ENCODE measurements at places on chromosomes 2 and 18. TPM values are rescaled to one million over a fixed set of nuclear protein-coding genes. Genes with fewer than 3 reads are reported as not detected.
A peak's percentile ranks its signal among the peaks of the same experiment; 100 is the strongest.

The CRYBA2 gene
- not detected for total RNA-seq

The NFATC1 gene
- total RNA-seq, result 1.8 TPM

The CYP27C1 gene
- total RNA-seq, result 1.8 TPM

The TDRD15 gene
- total RNA-seq, result not detected

The OTOF gene
- not detected for total RNA-seq

The ABCA12 gene
- 14.2 TPM for total RNA-seq

The MROH2A gene
- total RNA-seq, result 0.52 TPM

The TP53I3 gene
- total RNA-seq, result 102 TPM

DNA sequence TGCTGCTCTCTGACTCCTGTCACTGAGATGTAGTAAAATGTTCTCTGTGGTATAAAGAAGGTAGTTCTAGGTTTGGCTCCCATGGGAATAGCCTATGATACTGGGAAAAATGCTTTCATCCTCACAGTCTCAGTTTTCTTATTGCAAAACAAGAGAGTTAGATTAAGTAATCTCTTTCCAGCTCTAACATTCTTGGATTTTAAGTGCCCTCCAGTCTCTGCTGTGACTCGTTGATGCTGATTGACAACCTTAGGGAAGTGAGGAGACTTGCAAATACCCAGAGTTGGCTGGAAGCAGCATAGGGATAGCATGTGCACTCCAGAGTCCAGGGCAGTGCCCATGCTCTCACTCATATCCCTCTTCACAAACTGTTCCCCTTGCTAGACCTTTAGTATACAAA, 534.9 kb downstream of the SLC4A3 start:
- ATAC-seq, result no peak

- ATAC-seq, result no peak
Measured at GRCh38 chr18:34158881-34159690, 65.6 kb downstream of the NOL4 start.

DNA sequence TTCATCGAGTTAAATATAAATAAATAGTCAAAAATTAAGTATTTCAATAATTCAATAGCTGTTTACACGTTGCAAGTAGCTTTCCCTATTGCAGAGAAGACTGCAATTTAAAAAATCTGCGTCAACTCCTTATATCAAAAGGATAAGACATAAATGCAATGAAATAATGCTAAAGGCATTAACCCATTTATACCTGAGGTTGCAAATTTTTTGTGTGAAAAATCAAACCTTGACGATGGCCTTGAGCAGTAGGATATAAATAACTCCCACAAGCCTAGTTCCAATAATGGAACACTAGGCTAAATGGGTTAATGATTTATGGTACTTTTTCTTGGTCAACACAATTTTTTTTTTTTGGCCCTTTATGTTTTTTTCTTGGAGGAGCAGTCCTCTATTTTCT, 76.4 kb upstream of the CDKL4 start:
- no peak for ATAC-seq

GRCh38 chr2:58541511-58541910, 300.4 kb upstream of the FANCL start:
- ATAC-seq, result no peak

GRCh38 chr2:238504181-238504931, 77.6 kb downstream of the ASB1 start:
- no peak for ATAC-seq

GRCh38 chr18:41618147-41618546, 336.9 kb upstream of the PIK3C3 start:
- no peak for ATAC-seq

DNA sequence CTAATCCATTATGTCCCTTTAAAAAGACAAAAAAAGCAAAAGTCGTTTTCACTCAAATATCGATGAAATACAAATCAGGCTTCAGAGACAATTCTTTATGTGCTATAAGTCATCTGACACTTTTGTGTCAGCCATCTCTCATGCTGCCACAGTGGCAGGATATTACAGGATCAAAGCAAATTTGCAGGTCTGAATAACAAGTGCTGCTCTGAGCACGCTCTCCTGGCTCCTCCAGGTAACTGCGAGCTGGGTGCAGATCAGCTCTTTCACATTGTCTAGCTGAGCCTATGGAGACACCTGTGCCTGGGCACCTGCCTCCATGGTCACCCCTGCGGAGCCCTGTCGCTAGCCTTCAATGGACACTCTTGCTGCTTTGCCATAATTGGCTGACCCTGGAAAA, 250.2 kb upstream of the RAB12 start:
- no peak for ATAC-seq

DNA sequence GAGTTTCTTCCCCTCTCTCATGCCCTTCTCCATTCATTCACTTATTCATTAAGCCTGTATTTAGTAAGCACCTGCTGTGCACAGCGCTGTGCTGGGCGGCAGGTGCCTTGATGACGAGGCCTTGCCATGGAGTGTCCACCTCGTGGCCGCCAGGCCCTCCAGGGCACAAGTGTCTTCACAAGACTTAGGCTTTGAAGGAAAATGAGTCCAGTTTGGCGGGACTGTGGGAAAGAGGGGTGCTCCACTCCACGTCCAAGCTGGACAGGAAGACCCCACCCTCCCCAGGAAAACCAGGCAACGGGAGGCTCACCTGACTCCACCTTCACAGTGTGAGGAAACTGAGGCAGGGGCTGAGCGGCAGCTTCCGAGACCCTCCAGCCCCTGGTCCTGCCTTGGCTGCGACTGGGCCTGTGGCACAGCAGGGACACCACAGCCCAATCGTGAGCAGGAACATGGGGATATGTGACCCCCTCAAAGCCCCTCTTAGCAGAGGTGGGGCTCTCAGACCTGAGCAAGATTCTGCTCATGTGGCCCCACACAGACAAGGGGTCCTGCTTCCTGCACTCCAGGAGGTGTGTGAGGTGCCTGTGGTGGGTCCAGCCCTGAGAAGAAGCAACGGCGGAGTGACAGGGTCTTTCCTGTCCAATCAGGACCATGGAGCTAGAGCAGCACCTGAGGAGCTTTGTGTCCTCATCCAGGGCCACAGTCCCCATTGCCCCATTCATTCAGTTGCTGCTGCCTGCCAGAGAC, 110.3 kb upstream of the ODC1 start:
- no peak for ATAC-seq

GRCh38 chr18:32174719-32175118, 15.1 kb upstream of the MEP1B start:
- no peak for ATAC-seq

DNA sequence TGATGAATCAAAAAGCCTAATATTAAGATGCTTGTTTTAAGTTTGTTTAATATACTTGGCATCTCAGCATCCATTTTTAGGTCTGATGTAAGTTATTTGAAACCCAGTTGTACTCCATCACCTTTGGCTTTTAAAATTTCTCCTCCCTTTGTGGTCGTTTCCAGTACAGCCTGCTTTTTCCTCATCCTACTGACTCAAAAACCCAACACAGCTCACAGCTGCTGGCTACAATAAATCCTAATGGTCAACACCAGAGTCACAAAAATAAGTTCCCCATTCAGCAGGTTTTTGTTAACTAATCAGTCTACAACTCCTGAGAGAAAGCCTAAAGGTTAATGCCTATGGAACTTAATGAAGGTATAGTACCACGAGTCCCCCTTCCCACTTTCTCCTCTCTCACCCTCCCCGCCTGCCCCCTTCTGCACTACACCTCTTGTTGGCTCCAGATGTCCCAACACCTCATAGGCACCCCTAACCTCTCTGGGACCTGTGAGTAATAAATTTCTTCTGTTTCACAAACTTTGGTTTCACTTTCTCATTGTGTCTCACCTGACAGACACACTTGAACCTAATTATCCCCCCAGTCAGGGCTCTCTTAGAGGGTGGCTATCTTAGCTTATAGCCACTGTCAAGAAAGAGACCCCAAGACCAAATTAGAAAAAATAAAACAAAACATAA, 148.6 kb downstream of the GALNT1 start:
- no peak for ATAC-seq

DNA sequence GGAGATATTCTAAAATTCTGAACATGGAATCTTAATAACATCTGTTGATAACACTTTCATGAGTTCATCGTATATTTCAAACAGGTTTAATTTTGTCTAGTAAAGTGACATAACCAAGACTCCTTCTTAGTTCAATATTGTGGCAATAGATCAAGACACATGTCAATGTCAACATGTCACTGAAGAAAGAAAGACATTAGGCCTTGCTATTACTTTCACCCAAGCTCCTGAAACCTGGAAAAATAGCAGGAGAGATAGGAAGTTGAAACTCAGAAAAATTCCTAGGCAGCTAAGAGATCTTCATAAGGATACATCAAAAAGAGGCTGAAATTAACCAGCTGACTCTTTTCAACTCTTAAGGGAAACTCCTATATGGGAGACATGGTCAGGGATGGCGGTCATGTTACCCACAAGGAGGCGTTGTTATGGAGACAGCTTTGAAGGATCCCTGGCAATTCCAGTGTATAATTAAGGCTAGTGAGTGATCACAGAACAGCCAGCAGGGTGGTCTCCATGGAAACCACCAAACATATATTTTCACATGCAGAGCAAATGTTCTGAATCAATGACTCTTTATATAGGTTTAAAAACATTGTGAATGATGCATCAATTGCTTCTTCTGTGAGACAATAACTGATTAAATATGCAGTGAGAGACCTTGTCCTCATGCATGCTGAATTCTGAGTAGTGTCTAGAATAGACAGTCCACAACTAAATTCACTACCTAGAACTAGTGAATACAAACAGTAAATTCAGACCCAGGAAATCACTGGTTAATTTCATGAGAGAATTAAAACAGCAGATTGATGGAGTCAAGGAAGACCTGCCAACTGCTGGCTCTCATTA, 115.3 kb upstream of the RIOK3 start:
- ATAC-seq, result no peak

DNA sequence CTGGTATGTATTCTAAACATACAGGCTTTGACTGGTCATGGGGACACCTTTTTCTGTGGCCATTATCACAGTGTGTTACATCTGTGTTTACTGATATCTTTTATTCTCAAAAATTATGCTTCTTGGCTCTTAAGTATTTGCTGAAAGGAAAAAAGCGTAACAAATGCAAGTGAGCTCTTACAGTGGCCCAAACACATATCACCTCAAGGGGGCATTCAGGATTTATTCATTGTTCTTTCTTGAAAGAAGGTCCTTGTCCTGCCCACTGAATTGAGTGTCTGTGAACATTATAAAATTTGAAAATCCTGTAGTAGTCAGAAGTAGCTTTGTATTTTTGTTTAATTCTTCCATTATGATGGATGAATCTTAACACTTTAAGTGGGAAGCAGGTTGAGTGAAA, 454.5 kb downstream of the XIRP2 start:
- no peak for ATAC-seq

- no peak for ATAC-seq
Measured at GRCh38 chr2:141015341-141016047, 1115.3 kb downstream of the LRP1B start.

DNA sequence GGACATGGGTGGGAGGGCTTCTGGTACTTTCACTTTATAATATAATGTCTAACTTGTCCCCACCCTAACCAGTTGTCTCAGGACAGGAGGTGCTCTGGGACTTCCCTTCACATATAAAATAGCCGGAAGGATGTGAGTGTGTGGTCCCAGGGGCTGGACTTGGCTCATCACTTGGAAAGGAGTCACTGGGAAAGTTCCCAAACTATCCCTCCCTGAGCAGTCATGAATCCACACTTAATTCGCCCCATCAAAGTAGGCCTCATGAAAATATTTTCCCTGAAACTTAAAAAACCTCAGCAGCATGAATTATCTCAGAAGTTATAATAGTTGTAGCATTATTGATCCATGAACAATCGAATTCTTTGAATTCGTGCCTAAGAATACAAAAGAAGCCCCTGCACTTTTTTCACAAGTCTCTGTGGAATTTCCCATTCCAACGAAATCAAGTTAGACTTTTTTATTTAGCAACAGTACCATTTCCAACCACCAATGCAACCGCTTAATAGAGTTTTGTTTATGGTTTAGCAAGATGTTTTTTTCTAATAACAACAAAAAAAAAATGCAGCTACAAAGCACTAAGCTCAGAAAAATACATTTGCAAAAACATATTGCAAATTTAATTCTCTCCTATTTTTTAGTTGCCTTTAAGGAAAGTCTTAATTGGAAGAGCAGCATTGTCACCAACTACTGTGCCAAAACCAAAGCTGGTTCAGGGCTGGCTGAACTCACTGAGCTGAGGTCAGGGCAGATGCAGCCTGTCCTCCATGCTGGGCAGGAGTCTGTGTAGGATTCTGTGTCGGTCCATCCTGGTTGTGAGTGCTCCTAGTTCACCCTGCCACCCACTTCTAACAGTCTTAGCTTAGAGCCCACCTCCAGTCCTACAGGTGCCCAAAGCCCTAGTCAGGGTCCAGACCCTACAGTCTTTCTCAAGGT, 68.8 kb upstream of the SPTBN1 start:
- ATAC-seq, result peak; percentile 25

DNA sequence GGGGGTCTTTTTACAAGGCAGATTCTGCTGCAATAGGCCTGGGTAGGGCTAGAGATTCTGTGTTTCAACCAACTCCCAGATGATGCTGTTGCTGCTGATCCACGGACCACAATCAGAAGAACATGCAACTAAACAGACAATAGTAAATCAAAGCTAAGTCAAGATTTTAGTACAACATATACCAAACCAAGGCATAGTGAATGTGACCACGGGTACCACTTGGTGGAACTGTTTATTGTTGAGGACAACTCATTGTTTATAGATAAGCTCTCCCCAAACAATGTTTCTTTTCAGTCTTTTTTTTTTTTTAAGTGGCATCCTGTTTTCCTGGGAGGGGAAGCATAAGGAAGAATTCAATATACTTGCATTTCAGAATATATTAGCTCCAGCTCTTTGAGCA, 36.0 kb upstream of the DARS1 start:
- no peak for ATAC-seq

GRCh38 chr2:106961328-106961727, 75.4 kb upstream of the ST6GAL2 start:
- ATAC-seq, result no peak

DNA sequence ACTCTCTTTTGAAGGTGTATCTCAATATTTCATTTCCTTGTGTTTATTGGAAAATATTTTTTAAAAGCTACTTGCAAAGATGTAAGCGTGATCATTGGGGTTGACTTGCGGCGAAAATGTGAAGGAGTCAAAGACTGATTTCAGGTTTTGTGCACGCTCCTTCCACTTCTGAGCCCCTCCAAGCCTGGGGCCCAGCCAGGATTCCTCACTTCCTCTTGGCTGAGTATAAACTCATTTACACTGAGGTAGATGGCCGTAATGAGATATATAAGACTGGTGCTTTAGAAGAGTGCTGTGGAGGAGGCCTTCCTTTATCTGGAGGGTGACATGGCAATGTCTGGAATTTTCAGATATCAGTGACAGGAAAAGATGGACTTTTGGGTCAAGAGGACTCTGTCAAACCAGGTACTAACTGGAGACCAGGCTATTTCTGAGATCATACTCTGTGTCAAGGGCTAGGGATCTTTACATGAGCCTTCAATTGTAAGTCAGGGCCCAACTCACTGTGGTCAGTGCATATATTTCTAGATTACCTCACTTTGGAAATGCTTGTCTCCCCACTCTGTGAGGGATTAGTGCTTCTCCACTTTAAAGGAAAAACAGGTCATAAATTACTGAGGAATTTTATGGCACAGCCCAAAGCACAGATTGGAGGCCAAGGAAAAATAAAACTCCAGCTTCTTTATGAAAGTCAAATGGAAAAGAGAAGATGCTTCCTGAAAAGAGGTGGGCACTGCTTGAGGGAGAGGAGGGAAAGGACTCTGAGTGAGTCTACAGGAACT, 22.8 kb downstream of the PRKCE start:
- ATAC-seq, result no peak
